ENCODE measurements at places on chromosomes 1 and 21. TPM values are rescaled to one million over a fixed set of nuclear protein-coding genes. Genes with fewer than 3 reads are reported as not detected.

Gene ERICH3
- total RNA-seq = 36.9 TPM

Gene LCE2A
- total RNA-seq = not detected

Gene SPRR2B
- total RNA-seq = not detected

Gene VHLL
- total RNA-seq = 1.3 TPM

Gene C1orf122
- 10.3 TPM for total RNA-seq

Gene KIF21B
- 271 TPM for total RNA-seq

Gene PLEKHN1
- total RNA-seq = not detected

Gene SAMSN1
- 5.0 TPM for total RNA-seq

Gene CFHR3
- not detected for total RNA-seq

Gene ATAD3C
- not detected for total RNA-seq

Gene ICOSLG
- 0.31 TPM for total RNA-seq

Gene LCE3D
- not detected for total RNA-seq

Gene ITGB2
- 8.5 TPM for total RNA-seq

Gene GPR89B
- total RNA-seq = 44.8 TPM

Gene GJA9
- not detected for total RNA-seq

Gene RGSL1
- total RNA-seq = not detected

Gene TDRD5
- 1.9 TPM for total RNA-seq
